ENCODE measurements at places on chromosomes 5 and 9.

GRCh38 chr9:98635374-98635773 lies 73.4 kb downstream of the GABBR2 start:
- DNase-seq, result no peak

GRCh38 chr5:65722575-65723403 lies 784 bp downstream of the NLN start:
- DNase-seq, result no peak

GRCh38 chr9:123109540-123110279 lies 76.2 kb downstream of the GPR21 start:
- DNase-seq, result no peak

- no peak for DNase-seq
Observed at GRCh38 chr5:106661866-106662265, 1008.9 kb downstream of the EFNA5 start.

GRCh38 chr5:91065496-91065895 lies 317.6 kb downstream of the ARRDC3 start:
- no peak for DNase-seq

- peak; percentile 39 for DNase-seq
Observed at GRCh38 chr5:159017786-159018185, 81.9 kb downstream of the EBF1 start.

- no peak for DNase-seq
Observed at GRCh38 chr9:15287309-15287708, 19.7 kb downstream of the TTC39B start.
